ENCODE measurements at places on chromosomes 7 and 10.

DNA sequence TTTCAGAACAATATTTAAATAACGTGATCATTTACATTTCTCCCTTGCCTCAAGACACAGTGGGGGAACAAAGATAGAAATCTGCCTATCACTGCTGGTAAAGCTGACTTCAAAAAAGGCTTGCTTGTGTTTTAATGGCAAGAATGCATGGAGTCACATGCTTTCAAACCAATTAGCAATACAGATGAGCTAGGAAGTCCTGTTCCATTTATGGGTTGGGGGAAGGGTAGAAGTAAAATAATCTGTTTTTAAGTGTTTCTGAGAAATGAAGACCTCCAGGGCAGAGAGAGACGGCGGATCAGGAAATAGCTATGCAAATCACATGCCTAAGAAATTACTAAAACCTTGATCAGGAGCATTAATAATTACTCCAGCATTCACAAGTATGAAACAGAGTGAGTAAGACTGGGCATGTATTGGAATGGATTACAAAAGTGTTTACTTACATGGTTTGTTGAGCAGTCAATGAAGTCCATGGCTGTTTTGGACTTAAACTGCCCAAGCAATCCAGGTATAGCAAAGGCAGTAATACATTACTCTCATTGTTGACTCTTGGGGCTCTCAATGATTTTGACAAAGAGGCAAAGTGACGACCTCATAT lies 142.0 kb downstream of the ARID5B start:
- no peak for DNase-seq

- no peak for DNase-seq
Measured at GRCh38 chr10:121531076-121531829, 67.0 kb downstream of the FGFR2 start.

GRCh38 chr10:52172581-52172980 lies 141.5 kb upstream of the DKK1 start:
- DNase-seq: no peak

DNA sequence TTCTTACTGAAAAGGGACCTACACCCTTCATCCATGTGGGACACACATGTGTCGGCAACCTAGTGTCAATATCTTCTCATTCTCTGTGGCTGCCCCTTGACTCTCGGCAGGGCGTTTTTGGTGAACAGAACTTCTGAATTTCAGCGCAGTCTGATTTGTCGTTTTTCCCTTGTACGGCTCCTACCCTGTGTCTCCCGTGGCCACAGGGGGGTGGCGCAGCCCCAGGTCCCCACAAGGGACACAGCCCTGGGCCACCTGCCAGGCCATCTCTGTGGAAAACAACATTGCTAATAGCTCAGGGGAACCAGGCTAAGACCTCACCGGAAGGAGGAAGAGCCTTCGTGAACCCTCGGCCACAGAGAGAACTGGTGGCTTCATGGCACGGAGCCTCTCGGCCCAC lies 53.1 kb upstream of the NKX6-2 start:
- DNase-seq: no peak

GRCh38 chr10:124026589-124026939 lies 66.8 kb downstream of the CHST15 start:
- no peak for DNase-seq

DNA sequence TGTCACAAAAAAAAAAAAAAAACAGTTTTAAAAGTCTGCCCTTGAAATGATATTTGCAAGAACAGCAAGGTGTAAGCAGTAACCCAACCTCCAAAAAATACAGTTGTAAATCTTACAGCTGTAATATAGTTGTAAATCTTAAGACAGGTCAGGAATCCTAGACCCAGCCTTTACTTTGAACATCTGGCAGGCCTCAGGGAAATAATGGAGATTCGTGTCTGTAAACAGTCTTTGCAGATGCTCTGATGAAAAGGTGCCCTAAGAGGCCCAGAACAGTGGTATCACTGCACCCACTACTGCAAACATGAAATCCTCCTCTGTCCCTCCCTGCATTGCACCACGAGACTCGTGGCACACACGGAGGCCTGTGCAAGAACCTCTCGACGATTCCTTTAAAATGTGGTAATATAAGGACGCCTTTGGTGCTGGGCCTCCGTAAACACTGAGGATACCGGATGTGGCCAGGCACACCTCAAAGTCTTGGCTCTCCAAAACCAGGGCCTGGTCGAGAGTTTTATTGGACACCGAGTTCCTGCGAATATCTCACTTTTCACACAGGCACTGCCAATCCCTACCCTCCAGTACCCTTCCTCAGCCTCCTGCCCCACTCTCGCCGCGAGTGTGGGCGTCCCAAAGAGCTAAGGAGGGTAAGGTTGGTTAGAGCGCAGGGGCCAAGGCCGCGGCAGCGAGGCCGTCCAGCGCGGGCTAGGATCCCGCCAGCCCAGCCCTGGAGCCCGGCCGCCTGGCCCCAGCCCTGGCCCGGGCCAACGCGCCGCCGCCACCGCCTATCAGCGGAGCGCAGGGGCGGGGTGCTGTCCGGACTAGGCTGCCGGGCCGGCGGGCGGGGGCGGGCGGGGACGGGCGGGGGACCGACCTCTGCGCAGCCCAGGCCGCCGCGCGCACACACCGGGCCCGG lies at the start of gene REEP3:
Gene REEP3, plus strand, starts transcription at position 902 of the 916 bp plus-strand sequence. CDS start 145 bp downstream, outside the sequence.
- DNase-seq: peak; percentile 51

GRCh38 chr7:38839851-38840250 lies 69.1 kb downstream of the VPS41 start:
- DNase-seq: no peak

DNA sequence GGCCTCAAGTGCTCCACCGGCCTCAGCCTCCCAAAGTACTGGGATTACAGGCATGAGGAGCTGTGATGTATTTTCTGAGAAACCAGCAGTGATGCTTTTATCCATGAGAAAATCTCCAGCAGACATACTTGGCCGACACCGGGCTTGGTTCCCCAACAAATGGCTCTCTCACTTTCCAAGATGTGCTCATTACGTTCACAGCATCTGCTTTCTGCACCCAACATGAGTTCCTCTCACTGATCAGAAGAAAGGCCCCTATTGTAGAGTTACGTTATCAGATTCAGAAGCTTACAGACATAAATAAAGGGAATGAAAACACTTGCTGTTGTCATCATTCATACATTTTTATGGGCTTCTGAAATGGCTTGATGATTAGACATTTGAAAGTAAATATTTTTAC lies 95.0 kb downstream of the CALD1 start:
- DNase-seq: no peak

Measured in activated naive CD4-positive, alpha-beta T cell treated with anti-CD3 and anti-CD28 coated beads, Interleukin-2, amount 50 U/mL, for 16 hours (primary cell).